ENCODE measurements at places on chromosomes 2 and 18. TPM values are rescaled to one million over a fixed set of nuclear protein-coding genes. Genes with fewer than 3 reads are reported as not detected.
A peak's percentile ranks its signal among the peaks of the same experiment; 100 is the strongest.

DNA sequence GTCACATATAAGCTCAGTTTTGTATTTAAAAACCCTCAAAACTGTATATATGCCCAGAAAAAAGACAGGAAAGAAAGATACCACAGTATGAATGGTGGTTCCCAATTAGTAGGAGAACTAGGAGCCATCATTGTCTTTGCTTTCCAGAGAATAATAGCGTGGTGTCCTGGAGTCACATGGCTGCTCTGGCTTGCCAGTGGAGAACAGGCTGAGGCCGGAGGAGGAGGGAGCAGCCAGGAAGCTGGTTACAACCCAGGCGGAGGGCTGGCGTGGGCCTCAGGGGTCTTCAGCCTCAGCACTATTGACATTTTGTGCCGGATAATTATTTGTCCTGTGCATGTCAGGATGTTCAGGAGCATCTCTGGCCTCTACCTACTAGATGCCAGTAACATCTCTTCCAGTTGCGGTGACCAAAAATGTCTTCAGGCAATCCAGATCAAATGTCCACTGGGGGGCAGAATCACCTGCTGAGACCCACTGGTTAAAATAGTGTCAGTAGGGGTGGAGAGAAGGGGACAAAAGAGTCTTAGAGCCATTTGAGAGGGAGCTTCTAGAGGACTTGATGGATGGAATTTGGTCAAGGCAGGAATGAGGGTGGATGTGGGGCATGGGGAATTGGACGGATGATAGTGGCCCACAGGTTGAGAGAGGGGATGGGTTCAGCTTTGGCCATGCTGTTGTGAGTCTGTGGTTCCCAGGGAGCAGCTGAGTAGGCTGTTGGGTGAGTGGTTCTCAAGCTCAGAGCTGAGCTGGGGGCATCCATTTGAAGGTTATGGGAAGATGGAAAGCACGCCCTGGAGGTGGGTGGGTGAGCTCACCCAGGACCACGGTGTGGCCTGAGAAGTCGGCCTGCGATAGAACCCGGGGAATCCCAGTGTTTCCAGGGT is 144.9 kb downstream of the AGAP1 start:
- peak overlapping the region; percentile 45 for H3K27ac ChIP-seq
- H3K4me1 ChIP-seq: peaks cover 5% of the 10 kb centered on the region
- peaks cover 19% of the 10 kb centered on the region for H3K27me3 ChIP-seq
- no peaks in the 10 kb centered on the region for H3K36me3 ChIP-seq

GRCh38 chr2:68031542-68032160 is 31.2 kb downstream of the C1D start:
- peaks cover 2% of the 10 kb centered on the region for H3K4me1 ChIP-seq
- H3K36me3 ChIP-seq: no peaks in the 10 kb centered on the region
- no peak overlapping the region for H3K27ac ChIP-seq
- H3K4me3 ChIP-seq: no peak overlapping the region
- no peaks in the 10 kb centered on the region for H3K27me3 ChIP-seq
- no peak for DNase-seq

- peaks cover 10% of the 10 kb centered on the region for H3K4me1 ChIP-seq
- no peaks in the 10 kb centered on the region for H3K36me3 ChIP-seq
- no peak overlapping the region for H3K27ac ChIP-seq
- H3K4me3 ChIP-seq: no peak overlapping the region
- peaks cover 27% of the 10 kb centered on the region for H3K27me3 ChIP-seq
- no peak for DNase-seq
These were observed 13.6 kb upstream of the BCL11A start for GRCh38 chr2:60567096-60567495.

GRCh38 chr2:226716126-226716525 is 83.5 kb downstream of the IRS1 start:
- no peak for DNase-seq
- no peaks in the 10 kb centered on the region for H3K4me1 ChIP-seq
- no peak overlapping the region for H3K4me3 ChIP-seq
- H3K27ac ChIP-seq: no peak overlapping the region
- H3K27me3 ChIP-seq: peaks cover 7% of the 10 kb centered on the region
- no peaks in the 10 kb centered on the region for H3K36me3 ChIP-seq

GRCh38 chr2:61335187-61335586 is 135.7 kb downstream of the USP34 start:
- no peaks in the 10 kb centered on the region for H3K27me3 ChIP-seq
- H3K36me3 ChIP-seq: no peaks in the 10 kb centered on the region
- H3K27ac ChIP-seq: no peak overlapping the region
- no peak for DNase-seq

GRCh38 chr2:106172649-106173048 is 21.5 kb downstream of the UXS1 start:
- no peaks in the 10 kb centered on the region for H3K27me3 ChIP-seq
- no peak overlapping the region for H3K4me3 ChIP-seq
- H3K4me1 ChIP-seq: peaks cover 3% of the 10 kb centered on the region
- H3K36me3 ChIP-seq: peaks cover 7% of the 10 kb centered on the region
- DNase-seq: no peak

DNA sequence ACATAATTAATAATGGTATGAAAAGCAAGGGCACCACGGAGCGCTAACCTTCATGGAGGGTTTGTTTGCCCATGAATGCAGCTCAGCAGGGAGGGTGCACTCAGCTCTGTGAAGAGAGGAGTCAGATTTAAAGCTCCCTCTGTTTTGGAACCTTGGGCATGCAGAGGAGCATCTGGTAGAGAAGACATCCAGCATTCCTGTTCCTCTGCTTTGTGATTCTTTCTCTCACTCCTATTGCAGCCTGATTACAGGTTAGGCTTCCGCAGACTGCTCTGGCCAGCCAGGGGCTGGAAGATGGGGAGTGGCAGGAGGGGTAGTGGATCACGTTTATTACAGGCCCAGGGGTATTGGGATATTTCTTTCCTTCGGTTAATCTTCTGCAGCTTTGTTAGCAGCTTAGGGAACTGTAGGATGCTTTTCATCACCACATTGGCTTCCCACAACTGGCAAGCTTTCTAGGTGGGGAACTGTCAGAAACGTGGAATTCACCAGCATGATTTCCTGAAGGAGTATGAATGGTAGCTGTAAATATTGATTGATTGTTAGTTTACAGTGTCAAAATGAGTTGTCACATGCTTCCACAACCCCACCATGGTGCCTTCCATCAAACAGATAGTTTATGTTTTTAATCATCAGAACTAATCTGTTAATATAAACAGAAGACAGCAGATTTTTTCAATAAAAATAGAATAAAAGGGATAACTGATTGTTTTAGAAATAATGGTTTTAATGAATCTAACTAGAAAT is 201.1 kb downstream of the VAPA start:
- no peak overlapping the region for H3K4me3 ChIP-seq
- no peaks in the 10 kb centered on the region for H3K36me3 ChIP-seq
- DNase-seq: no peak
- H3K4me1 ChIP-seq: no peaks in the 10 kb centered on the region
- H3K27ac ChIP-seq: no peak overlapping the region

DNA sequence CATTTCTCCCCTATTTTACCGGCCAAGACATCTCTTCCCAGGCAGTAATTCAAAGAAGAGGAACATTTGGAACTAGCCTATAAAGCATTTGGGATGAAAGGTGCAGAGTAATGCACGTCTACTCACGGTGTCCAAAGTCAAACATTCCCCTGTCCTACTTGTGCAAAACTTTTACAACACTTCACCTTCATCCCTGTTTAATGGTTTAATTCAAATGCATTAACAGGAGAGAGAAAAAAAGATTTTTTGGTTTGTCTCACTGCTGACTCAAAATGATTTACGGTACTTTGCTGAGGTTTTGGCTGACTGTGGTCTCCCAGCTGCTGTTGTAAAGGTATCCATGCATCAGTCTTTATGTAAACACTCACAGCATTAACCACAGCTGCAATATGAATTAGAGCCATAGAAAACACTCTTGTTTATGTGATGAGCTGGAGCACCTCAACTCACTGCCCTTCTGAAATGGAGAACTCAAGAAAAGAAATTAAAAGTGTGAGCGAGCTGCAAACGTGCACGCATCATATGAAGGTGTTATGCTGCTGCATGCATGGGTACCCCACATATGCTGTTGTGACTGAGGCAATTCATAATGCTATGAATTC is 220.5 kb downstream of the PIEZO2 start:
- no peak for DNase-seq
- no peak overlapping the region for H3K4me3 ChIP-seq
- H3K27me3 ChIP-seq: no peaks in the 10 kb centered on the region
- no peaks in the 10 kb centered on the region for H3K4me1 ChIP-seq

- no peaks in the 10 kb centered on the region for H3K27me3 ChIP-seq
- H3K4me3 ChIP-seq: no peak overlapping the region
- DNase-seq: no peak
- H3K27ac ChIP-seq: no peak overlapping the region
- H3K4me1 ChIP-seq: no peaks in the 10 kb centered on the region
These were observed 56.1 kb downstream of the LHCGR start for GRCh38 chr2:48699348-48699930.

GRCh38 chr18:67243799-67244587 is 272.5 kb downstream of the DSEL start:
- no peak for DNase-seq
- H3K27me3 ChIP-seq: no peaks in the 10 kb centered on the region
- peaks cover 17% of the 10 kb centered on the region for H3K4me1 ChIP-seq
- peak overlapping the region; percentile 40 for H3K27ac ChIP-seq
- peak overlapping the region; percentile 1 for H3K4me3 ChIP-seq

DNA sequence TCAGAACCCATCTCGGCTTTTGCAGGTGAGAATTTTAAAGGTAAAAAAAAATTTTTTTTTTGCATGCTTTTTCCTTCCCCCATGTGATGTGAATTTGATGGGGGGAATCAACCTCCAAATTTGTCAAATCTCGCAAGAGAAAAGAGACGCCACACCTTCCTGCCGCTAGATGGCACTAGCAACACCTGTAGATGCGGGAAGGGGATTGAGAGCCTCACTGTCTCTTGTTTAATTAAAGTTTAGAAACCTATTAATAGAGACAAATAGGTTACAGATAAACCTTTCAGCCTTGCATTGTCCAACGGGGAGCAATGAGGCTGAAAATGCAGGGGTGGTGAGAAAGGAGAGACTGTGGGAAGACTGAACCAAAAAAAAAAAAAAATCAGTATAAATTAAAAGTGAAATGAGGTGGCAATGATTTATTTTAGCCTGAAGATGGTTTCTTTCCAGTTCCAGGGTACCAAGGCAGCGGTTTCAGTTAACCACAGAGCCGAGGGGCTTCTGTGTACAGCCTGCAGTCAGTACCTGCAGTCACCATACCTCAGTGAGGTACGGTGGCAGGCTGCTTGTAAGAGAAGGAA is 84.6 kb downstream of the NRP2 start:
- no peaks in the 10 kb centered on the region for H3K4me1 ChIP-seq
- no peaks in the 10 kb centered on the region for H3K36me3 ChIP-seq
- H3K27ac ChIP-seq: no peak overlapping the region
- peak; percentile 46 for DNase-seq
- H3K27me3 ChIP-seq: peaks cover 14% of the 10 kb centered on the region

GRCh38 chr2:40740419-40740818 is 288.5 kb upstream of the SLC8A1 start:
- no peak overlapping the region for H3K27ac ChIP-seq
- no peak overlapping the region for H3K4me3 ChIP-seq
- no peak for DNase-seq
- H3K36me3 ChIP-seq: no peaks in the 10 kb centered on the region
- H3K4me1 ChIP-seq: no peaks in the 10 kb centered on the region

GRCh38 chr2:1633092-1633671 is 111.1 kb downstream of the PXDN start:
- H3K27ac ChIP-seq: no peak overlapping the region
- no peaks in the 10 kb centered on the region for H3K4me1 ChIP-seq
- no peaks in the 10 kb centered on the region for H3K27me3 ChIP-seq
- H3K4me3 ChIP-seq: no peak overlapping the region

- no peaks in the 10 kb centered on the region for H3K27me3 ChIP-seq
- H3K27ac ChIP-seq: no peak overlapping the region
- H3K4me3 ChIP-seq: no peak overlapping the region
- H3K36me3 ChIP-seq: no peaks in the 10 kb centered on the region
- H3K4me1 ChIP-seq: no peaks in the 10 kb centered on the region
These were observed 11.1 kb downstream of the DNAH6 start for GRCh38 chr2:84527137-84528129.

- no peak for DNase-seq
- no peak overlapping the region for H3K4me3 ChIP-seq
- H3K27me3 ChIP-seq: peaks cover 8% of the 10 kb centered on the region
- no peaks in the 10 kb centered on the region for H3K4me1 ChIP-seq
- H3K27ac ChIP-seq: no peak overlapping the region
These were observed 92.3 kb upstream of the PKDCC start for GRCh38 chr2:41955316-41956043.

GRCh38 chr2:223915071-223915470 is 30.1 kb downstream of the WDFY1 start:
- H3K36me3 ChIP-seq: no peaks in the 10 kb centered on the region
- no peak overlapping the region for H3K27ac ChIP-seq
- no peak overlapping the region for H3K4me3 ChIP-seq
- no peaks in the 10 kb centered on the region for H3K27me3 ChIP-seq
- H3K4me1 ChIP-seq: no peaks in the 10 kb centered on the region
- DNase-seq: no peak

DNA sequence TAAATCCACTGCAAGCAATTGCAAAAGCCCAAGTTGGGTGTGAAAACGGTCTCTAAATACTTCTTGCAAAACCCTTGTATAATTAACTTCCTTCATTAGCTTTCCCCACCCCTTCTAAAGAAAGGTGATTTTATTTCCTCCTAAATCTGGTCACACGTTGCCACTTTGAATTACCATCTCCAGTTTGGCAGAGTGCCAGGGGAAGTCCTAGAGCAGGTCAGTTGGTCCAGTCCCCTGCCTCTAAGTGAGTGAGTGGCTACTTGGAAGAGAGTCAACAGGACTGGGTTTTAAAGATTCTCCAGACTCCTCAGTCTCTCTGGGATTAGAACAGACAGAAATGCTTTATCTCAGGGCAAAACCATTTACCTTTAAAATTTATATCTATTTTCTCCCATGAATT is 18.7 kb upstream of the LYPD6B start:
- peaks cover 3% of the 10 kb centered on the region for H3K4me1 ChIP-seq
- peaks cover 5% of the 10 kb centered on the region for H3K27me3 ChIP-seq
- no peak overlapping the region for H3K4me3 ChIP-seq
- no peak for DNase-seq

DNA sequence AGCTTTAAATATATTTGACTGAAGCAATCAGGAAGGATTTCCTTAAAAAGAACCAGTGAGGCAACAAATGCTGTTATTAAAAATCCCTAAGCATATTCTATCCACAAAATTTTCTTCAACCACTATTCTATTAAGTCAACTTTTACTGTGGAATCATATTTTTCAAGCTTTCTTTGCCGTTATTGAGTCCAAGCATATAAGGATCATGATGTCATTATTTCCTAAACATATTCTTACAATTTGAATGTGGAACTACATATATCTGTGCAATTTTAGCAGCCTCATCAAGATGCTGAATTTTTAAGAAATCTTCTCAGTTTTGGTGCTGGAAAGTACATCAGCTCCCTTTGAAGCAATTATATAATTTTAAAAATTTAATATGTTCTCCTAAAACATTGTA is 5.6 kb downstream of the IFIH1 start:
- no peaks in the 10 kb centered on the region for H3K27me3 ChIP-seq
- H3K4me3 ChIP-seq: no peak overlapping the region
- H3K27ac ChIP-seq: no peak overlapping the region

GRCh38 chr18:24185805-24186204 is 46.9 kb downstream of the CABYR start:
- H3K4me3 ChIP-seq: no peak overlapping the region
- DNase-seq: no peak
- H3K27me3 ChIP-seq: no peaks in the 10 kb centered on the region

Gene CUL3
- 95.9 TPM for total RNA-seq

Gene FEV
- total RNA-seq: not detected

Gene RAD51AP2
- total RNA-seq: not detected

Gene CNTNAP5
- not detected for total RNA-seq

Gene G6PC2
- not detected for total RNA-seq

Gene CROCC2
- total RNA-seq: not detected

Gene TP53I3
- total RNA-seq: 0.58 TPM

Gene RAPGEF4
- 2.5 TPM for total RNA-seq

Gene LRRC30
- not detected for total RNA-seq

Gene AQP12B
- total RNA-seq: not detected

Gene CEBPZOS
- total RNA-seq: 38.6 TPM
